Hindlimb muscle (tissue), 1 donor: ENCODE measurements at places on chromosomes 1 and 21. TPM values are rescaled to one million over a fixed set of nuclear protein-coding genes. Genes with fewer than 3 reads are reported as not detected.

The DMBX1 gene
- polyA plus RNA-seq: not detected

DNA sequence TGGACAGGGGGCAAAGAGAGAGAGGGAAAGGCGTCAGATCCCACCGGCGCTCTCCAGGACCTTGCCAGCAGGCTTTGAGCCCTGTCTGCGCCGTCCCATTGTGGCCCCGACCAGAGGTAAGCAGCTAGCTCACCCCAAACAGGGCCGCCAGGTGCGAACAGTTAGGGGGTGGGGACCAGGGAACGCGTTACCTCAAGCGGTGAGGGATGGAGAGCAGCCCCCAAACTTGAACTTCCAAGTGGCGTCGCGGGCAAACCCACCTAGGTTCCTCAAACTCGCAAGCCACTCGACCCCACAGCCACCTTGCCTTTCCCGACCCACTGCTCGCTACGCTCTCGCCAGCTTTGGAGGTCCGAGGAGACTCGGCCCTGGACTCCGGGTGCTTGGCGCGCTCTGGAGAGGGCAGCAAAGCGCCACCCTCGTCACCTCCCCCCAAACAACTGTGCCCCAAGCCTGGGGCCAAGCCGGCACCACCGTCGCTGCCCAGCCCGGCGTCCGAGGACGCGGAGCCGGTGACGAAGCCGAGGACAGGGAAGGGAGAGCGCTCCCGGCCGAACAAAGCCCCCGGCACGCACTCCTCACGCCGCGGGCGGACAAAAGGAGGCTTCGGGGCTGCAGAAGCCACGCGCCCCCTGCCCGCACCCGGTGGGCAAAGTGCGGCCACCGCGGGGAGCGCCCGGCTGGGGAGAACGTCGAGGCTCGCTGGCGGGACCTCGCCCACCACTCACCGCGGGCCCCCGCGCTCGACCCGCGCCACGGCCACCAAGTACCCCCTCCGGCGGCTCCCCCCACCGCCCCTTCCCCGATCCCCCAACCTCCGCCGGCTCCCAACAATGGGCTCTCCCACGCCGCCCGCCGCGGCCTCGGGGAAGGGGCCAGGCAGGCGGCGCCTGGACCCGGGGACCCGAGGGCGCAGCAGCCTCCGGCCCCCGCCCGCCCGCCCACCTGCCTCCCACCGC is 976 bp downstream of the SSBP3 start:
- no peak for DNase-seq

GRCh38 chr1:45499415-45499769 is 481 bp downstream of the CCDC163 start:
- no peak for DNase-seq

- DNase-seq: peak; percentile 84
Measured at GRCh38 chr1:61318319-61319125, 236.2 kb downstream of the NFIA start.

GRCh38 chr1:194341587-194341986 is 1155.2 kb upstream of the B3GALT2 start:
- no peak for DNase-seq

The EPHB2 gene
- 15.2 TPM for polyA plus RNA-seq

GRCh38 chr1:167533851-167534300 is 15.5 kb upstream of the CD247 start:
- peak; percentile 66 for DNase-seq

GRCh38 chr1:174789399-174789798 is 210.3 kb upstream of the CACYBP start:
- no peak for DNase-seq

The KCNH1 gene
- polyA plus RNA-seq: 0.49 TPM

The FAAH gene
- polyA plus RNA-seq: 26.5 TPM

The GPX7 gene
- 136 TPM for polyA plus RNA-seq

DNA sequence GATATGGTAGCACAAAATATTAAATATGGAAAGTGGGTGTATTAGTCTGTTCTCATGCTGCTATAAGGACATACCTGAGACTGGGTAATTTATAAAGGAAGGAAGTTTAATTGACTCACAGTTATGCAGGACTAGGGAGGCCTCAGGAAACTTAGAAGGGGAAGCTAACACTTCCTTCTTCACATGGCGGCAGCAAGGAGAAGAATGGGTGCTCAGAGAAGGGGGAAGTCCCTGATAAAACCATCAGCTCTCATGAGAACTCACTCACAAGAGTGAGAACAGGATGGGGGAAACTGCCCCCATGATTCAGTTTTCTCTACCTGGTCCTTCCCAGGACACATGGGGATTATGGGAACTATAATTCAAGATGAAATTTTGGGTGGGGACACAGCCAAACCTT is 15.8 kb upstream of the BACE2 start:
- DNase-seq: no peak

GRCh38 chr1:110003747-110004428 is 19.3 kb downstream of the AHCYL1 start:
- peak; percentile 47 for DNase-seq

- no peak for DNase-seq
Measured at GRCh38 chr1:119676571-119677206, 28.6 kb upstream of the ZNF697 start.

The SIK1 gene
- polyA plus RNA-seq: 0.57 TPM

GRCh38 chr1:80896781-80897356 is 903.9 kb upstream of the ADGRL2 start:
- no peak for DNase-seq

DNA sequence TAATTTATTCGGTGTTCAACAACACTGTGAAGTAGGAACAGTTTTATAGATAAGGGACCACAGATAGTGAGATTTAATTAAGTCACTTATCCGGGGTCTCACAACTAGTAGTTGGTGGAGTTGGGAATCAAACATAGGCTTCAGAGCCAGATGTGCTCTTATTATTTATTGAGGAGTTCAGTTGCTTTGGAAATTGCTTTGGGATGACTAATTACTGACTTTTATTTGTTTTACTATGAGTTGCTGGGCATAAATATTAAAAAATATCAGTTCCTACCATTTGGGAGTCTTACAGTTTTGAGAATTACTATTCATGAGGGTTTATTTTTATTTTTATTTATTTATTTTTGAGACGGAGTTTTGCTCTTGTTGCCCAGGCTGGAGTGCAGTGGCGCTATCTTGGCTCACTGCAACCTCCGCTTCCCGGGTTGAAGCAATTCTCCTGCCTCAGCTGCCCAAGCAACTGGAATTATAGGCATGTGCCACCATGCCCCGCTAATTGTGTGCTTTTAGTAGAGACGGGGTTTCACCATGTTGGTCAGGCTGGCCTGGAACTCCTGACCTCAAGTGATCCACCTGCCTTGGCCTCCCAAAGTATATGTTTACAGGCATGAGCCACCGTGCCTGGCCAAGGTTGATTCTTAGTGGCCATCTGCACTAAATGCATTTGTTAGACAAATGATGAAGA is 27.7 kb downstream of the THRAP3 start:
- no peak for DNase-seq

- DNase-seq: no peak
Measured at GRCh38 chr1:192133350-192133926, 24.8 kb upstream of the RGS18 start.

The KCNAB2 gene
- polyA plus RNA-seq: 4.6 TPM

DNA sequence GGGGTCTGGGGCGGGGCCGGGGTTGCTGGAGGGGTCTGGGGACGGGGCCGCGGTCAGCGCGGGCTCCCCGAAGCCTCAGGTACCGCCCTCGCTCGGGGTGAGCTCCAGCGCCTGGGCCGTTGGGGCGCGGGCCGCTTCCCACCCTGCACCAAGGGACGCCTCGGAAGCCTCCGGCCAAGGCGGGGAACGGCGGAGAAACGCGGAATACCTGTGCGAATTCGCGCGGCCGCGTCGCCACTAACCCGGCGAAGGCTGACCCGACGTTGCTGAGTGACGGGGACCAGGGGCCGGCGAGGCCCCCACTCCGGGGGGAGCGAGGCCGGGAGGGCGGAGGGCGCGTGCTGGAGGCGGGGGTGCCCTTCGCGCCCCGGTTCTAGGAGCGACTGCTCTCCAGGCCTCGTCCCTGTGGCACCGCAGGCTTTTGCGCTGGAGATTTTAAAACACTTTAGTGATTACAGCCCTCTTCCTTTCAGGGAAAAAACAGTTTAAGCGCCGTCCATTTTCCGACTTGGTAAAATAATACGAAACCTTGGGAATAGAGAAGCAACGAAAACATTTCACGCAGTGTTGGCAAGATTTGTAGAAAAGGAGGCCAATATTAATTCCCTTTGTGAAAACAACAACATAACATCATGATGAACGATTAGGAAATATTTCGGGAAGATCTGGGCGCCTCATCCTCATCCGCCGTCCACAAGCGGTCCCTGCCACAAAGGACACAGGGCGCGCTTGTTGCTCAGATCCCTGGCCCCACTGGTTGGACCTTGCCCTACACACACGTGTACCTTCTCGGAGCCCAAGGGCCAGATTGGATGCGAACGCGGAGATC is 971 bp upstream of the GNG4 start:
- no peak for DNase-seq

DNA sequence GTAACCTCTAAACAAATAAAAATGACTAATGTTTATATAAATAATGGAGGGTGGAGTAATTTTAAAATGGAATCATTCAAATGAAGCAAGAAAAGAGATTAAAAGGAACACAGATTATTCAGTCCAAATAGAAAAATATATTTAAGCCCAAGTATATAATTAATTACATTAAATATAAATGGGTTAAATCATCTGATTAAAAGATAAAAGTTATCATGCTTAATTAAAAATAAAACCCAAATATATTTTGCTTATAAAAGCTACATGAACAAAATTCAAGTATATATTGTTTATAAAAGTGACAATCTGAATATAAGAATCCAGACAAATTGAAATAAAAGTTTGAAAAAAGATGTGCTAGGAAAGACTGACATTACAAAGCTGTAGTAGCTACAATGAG is 63.9 kb upstream of the ACTRT2 start:
- DNase-seq: no peak

The ADAM30 gene
- polyA plus RNA-seq: not detected

GRCh38 chr21:14312871-14313270 is 70.1 kb downstream of the HSPA13 start:
- DNase-seq: peak; percentile 33

DNA sequence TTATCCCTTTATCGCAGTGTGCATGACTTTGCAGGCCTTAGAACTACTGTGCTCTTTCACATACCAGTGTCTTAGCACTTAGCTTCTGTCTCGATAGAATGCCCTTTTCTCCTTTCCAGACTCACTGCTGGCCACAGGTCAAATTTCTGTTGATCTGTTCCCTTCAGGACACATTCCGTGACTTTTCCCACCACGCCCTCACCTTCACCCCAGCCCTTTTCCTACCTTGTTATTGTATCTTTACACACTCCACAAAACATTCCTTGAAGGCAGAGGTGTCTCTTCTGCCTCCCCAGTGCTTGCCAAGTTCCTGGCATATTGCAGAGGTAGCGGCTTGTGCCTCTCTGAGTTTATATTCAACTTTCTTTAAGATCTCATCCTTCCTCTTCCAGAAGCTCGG is 3.7 kb upstream of the IGSF9 start:
- DNase-seq: no peak

GRCh38 chr1:245085508-245086095 is 69.2 kb upstream of the KIF26B start:
- DNase-seq: no peak
